ENCODE measurements at places on chromosomes 1 and 21. TPM values are rescaled to one million over a fixed set of nuclear protein-coding genes. Genes with fewer than 3 reads are reported as not detected.

ASCL5 gene
- total RNA-seq: not detected

TMEM200B gene
- not detected for total RNA-seq

DUSP23 gene
- total RNA-seq: 21.9 TPM

C1QC gene
- total RNA-seq: not detected

DNA sequence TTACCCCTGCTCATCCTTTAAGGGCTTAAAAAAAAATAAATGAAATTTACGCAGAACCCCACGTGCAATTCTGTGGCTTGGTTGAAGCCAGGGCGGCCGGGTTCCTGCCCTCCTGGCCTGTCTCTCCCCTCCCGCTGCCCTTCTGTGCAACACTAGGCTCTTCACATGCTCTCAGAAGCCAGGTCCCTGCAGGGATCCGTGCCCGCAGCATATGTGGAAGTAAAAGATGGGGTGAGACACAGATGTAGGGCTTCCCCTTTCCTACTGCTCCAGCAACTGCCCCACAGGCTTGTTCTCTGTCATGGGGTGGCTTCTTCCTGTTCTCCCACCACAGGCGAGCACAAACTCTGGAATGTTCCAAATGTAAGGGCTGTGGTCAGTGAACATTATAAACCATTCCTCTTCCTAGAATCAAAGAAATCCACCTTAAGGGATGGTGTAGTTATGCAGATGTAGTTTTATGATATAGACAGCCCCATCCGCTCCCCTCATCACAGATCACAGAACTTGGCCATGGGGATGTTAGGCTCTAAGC is 535.4 kb downstream of the KIF26B start:
- no peaks in the 10 kb centered on the region for H3K4me1 ChIP-seq
- no peak overlapping the region for H3K4me3 ChIP-seq
- no peak for DNase-seq
- H3K27ac ChIP-seq: no peak overlapping the region
- H3K36me3 ChIP-seq: no peaks in the 10 kb centered on the region
- peaks cover 3% of the 10 kb centered on the region for H3K27me3 ChIP-seq

- no peaks in the 10 kb centered on the region for H3K4me1 ChIP-seq
- peaks cover 10% of the 10 kb centered on the region for H3K27me3 ChIP-seq
- no peak overlapping the region for H3K4me3 ChIP-seq
These were observed 57.3 kb downstream of the PGBD5 start for GRCh38 chr1:230368871-230369270.

DNA sequence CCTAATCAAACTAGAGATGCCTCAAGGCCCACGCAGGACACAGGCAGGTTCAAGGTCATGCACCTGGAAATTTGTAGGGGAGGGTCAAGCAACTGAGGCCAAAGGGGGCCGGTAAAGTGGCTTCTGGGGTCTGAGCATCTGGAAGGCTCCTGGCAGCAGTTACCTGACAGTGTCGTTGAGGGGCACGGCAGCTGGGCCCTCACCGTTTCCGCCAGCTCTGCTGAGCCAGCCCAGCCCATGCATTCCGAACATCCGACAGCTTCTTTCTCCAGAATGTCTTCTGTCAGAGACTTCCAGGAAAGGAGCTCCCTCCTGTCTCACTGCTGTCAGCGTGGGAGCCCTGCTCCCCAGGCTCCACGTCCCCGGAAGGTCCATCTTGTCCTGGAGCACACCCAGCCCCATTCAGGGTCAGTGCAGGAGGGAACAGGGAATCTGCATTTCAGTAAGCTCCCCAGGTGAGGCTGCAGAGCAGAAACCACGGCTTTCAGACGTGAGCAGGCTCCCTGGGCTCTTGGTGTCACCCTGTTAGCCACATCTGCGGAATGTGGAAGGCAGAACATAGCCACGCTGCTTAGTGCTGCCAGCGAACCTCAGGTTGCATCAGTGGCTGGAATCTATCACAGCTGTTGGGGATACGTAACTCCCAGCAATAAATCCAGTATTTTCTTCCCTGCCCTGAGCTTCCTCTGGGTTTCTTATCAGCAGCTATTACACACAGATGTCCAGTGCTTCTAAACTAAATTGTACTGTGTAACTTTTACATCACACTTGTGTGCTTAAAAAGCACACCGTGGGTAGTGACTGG is 36.3 kb upstream of the FAM3B start:
- H3K27me3 ChIP-seq: peaks cover 4% of the 10 kb centered on the region
- H3K27ac ChIP-seq: no peak overlapping the region
- no peak for DNase-seq
- no peak overlapping the region for H3K4me3 ChIP-seq
- H3K4me1 ChIP-seq: no peaks in the 10 kb centered on the region
- no peaks in the 10 kb centered on the region for H3K36me3 ChIP-seq

DNA sequence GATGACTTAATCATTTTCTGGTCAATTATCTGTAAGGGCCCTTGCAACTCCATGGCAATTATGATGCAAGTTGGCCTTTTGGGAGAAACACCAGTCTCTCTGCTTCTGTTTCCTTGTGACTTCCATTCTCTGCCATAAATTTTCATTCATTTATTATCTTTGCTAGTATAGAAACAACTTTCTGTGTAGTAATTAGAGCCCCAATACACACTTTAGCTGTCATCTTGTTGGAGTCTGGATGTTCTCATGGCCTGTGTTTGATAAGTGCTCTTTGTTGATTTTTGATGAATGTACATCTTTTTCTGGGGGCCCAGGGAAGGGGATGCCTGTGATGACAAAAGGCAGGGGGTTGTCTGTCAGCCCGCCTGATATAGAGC is 22.4 kb downstream of the PROX1 start:
- peaks cover 2% of the 10 kb centered on the region for H3K27me3 ChIP-seq
- no peaks in the 10 kb centered on the region for H3K4me1 ChIP-seq
- H3K27ac ChIP-seq: no peak overlapping the region

- no peak overlapping the region for H3K4me3 ChIP-seq
- no peak for DNase-seq
- H3K27me3 ChIP-seq: no peaks in the 10 kb centered on the region
These were observed 15.1 kb upstream of the CRB1 start for GRCh38 chr1:197252973-197253372.

DNA sequence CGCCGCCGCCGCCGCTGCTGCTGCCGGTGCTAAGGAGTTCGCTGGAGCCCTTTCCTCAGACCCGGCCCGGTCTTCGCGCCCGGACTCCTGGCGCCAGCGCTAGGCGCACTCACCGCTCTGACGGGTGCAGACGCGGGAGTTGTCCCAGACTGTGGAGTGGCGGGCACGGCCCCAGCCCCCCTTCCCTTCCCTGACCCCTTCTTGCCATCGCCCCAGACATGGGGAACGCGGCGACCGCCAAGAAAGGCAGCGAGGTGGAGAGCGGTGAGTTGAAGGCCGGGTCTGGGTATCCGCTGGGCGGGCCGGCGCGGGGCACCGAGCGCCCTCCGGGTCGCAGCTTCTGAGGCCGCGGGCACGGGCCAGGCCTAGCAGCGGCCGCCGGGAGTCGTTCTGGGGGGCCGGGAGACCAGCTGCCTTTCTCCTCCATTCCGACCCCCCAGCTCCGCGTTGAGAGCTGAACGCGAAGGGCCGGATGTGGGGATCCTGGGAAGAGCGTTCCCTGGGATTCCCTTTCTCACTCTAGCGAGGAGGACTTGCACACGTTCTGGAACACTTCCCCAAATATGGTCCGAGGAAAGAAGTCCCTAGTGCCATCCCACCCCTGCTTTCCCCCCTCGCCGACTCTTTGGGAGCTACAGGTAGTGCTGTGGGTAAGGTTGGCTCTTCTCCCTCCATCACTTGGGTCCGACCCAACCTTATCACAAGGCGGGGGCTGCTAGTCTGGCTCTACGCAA is 65.8 kb upstream of the PRKACB start:
- H3K27me3 ChIP-seq: no peaks in the 10 kb centered on the region
- peak overlapping the region; percentile 72 for H3K27ac ChIP-seq
- no peaks in the 10 kb centered on the region for H3K36me3 ChIP-seq
- peaks cover 15% of the 10 kb centered on the region for H3K4me1 ChIP-seq
- peak overlapping the region; percentile 79 for H3K4me3 ChIP-seq

GRCh38 chr1:201142011-201142848 is 12.0 kb downstream of the TMEM9 start:
- H3K27me3 ChIP-seq: no peaks in the 10 kb centered on the region
- H3K4me3 ChIP-seq: no peak overlapping the region
- H3K36me3 ChIP-seq: peaks cover 2% of the 10 kb centered on the region
- H3K4me1 ChIP-seq: no peaks in the 10 kb centered on the region
- no peak overlapping the region for H3K27ac ChIP-seq
- DNase-seq: no peak

GRCh38 chr1:201538612-201539551 is at the start of gene NAV1:
Gene NAV1 (plus strand): TSS chr1:201539127. CDS start chr1:201622885, 83,758 bp downstream.
- peak within 1 kb of the TSS; percentile 43 for H3K4me3 ChIP-seq
- H3K27ac ChIP-seq: no peak within 1 kb of the TSS
- peaks cover 69% of the 10 kb centered on the region for H3K27me3 ChIP-seq
- peaks cover under 1% of the 10 kb centered on the region for H3K36me3 ChIP-seq
- peaks cover 13% of the 10 kb centered on the region for H3K4me1 ChIP-seq
- no peak for DNase-seq

DNA sequence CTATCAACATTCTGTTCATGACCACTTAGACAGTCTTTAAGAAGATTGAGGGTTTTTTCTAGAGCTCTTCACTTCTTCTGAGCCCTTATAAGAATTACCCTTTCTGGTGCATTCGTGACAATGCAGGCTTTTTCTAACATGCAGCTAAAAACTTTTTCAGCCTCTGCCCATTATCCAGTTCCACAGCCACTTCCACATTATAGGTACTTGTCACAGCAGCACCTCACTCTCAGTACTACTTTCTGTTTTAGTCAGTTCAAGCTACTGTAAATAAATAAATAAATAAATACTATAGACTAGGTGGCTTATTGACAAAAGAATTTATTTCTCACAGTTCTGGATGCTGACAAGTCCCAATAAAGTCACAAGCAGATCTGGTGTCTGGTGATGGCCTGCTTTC is 284.4 kb upstream of the PKN2 start:
- no peak overlapping the region for H3K4me3 ChIP-seq
- H3K4me1 ChIP-seq: no peaks in the 10 kb centered on the region
- DNase-seq: no peak

- peak; percentile 15 for DNase-seq
- no peaks in the 10 kb centered on the region for H3K36me3 ChIP-seq
- H3K4me1 ChIP-seq: no peaks in the 10 kb centered on the region
- H3K27me3 ChIP-seq: no peaks in the 10 kb centered on the region
- H3K27ac ChIP-seq: no peak overlapping the region
- H3K4me3 ChIP-seq: no peak overlapping the region
These were observed 351.2 kb downstream of the MATN1 start for GRCh38 chr1:30371888-30372791.
